ENCODE measurements at places on chromosomes 13 and 19.

DNA sequence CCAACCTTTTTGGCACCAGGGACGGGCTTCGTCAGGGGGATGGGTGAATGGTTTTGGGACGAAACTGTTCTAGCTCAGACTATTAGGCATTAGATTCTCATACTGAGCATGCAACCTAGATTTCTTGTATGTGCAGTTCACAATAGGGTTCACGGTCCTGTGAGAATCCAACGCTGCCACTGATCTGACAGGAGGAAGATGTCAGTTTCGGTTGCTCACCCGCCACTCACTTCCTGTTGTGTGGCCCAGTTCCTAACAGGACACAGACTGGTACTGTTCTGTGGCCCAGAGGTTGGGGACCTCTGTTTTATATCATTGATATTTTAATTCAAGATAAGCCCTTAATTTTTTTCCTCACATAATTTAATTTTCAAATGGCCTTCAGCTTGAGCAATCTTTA lies 26.7 kb upstream of the TDRD3 start:
- DNase-seq = no peak

- DNase-seq = no peak
Observed at GRCh38 chr13:76878043-76878442, 8.2 kb downstream of the KCTD12 start.

GRCh38 chr13:114225610-114226009 lies 9.1 kb upstream of the CDC16 start:
- DNase-seq = no peak

DNA sequence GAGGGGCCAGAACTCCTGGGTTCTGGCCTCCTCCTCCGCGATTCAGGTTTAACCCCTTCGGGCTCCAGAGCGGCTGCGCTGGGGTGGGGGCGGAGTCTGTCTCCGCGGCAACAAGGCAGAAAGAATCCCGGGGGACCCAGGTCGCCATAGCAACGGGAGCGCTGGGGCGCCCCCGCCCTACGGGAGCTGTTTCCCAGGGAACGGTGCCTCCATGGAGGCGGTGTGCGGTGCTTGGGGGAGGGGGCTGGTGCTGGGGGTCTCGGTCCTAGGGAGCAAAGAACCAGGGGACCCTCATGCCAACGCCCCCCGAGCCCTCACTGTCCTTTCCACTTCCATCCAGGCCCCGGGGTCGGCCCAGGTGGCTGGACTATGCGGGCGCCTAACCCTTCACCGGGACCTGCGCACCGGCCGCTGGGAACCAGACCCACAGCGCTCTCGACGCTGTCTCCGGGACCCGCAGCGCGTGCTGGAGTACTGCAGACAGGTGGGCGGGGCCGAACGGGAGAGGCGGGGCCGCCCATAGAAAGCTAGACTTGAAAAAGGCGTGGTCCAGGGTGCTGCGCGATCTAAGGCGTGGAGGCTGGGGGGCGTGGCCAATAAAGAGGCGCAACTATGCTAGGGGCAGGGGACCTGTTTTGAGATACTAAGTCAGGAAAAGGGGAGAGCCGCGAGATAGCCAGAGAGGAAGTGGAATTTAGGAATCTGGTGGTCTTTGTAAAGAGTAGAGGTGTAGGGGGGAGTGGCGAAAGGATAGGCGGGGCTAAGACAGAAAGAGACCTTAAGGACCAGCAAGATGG lies 1.2 kb downstream of the APLP1 start:
- peak; percentile 52 for DNase-seq

GRCh38 chr19:55241935-55242464 lies 13.4 kb upstream of the TMEM86B start:
- no peak for DNase-seq

- no peak for DNase-seq
Observed at GRCh38 chr13:50158385-50159165, 143.3 kb downstream of the KCNRG start.

DNA sequence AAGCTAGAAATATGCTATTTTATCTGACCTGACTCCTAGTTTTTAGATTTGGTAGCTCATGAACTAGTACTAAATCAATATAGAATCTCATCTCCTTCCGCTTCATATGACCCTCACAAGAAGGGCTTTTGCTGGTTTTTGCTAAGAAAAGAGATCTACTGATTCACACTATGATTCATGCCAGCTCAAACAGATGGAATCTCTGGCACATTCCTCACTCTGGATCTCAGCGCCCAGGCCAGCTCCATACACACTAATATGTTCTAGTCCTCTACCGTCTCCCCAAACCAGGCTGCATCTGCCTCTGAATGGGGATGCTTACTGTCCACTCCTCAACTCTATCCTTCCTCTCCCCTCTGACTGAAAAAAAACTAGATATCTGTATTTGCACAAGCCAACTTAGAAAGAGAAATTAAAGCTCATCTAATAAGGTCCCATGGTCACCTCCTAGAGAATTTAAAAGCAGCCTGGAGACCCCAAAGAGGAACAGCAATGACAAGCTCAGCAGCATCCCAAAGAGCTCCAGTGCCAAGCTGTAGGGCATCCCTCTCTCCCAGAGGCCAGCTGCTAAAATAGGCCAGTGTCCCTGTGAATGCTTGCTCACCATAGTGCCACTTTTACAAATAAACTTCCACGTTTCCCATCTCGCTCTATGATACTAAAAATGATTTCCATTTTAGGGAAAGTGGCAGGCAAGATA lies 74.9 kb downstream of the LHFPL6 start:
- no peak for DNase-seq

- no peak for DNase-seq
Observed at GRCh38 chr13:24614306-24615080, 65.7 kb upstream of the ATP12A start.

DNA sequence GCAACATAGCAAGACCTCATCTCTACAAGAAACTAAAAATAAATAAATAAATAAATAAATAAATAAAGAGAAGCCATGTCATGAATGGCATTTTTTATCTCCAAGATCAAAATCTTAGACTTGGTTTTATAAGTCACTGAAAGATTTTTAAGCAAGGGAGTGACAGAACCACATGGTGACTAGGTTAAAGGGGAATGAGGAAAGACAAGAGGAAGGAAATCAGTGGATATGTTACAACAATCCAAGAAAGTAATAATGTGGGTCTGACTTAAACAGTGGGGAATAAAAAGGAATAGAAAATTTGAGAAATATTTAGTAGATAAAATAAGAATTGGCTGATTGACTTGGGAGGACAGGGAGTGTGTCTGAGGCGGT lies 18.8 kb upstream of the MED4 start:
- DNase-seq = no peak

- no peak for DNase-seq
Observed at GRCh38 chr13:74530011-74530410, 395.8 kb upstream of the KLF12 start.

GRCh38 chr13:27592865-27593264 lies 27.5 kb downstream of the LNX2 start:
- no peak for DNase-seq

GRCh38 chr13:32028711-32029110 lies 2.9 kb upstream of the FRY start:
- DNase-seq = no peak

- no peak for DNase-seq
Observed at GRCh38 chr13:55664178-55664577, 1476.5 kb upstream of the PRR20A start.

GRCh38 chr13:26412263-26412662 lies 145.2 kb upstream of the WASF3 start:
- DNase-seq = no peak
